ENCODE measurements at places on chromosomes 11 and 22.

DNA sequence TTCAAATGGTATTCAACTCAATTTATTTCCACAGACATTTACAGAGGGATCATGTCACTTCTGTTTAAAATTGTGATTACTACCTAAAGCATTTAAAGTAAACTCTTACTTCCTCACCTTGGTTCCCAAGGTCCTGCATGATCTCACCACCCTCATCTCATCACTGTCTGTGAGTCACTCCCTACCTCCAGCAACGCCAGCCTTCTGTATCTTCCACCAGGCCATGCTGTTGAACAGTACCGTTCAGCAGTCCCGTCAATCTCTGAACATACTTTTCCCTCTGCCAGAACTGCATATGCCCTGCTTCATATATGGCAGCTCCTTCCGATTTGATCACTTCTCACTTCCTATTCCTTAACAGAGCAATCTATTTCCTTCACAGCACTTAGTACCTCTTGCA, 2.0 kb downstream of the FBXO3 start:
- DNase-seq, result no peak

DNA sequence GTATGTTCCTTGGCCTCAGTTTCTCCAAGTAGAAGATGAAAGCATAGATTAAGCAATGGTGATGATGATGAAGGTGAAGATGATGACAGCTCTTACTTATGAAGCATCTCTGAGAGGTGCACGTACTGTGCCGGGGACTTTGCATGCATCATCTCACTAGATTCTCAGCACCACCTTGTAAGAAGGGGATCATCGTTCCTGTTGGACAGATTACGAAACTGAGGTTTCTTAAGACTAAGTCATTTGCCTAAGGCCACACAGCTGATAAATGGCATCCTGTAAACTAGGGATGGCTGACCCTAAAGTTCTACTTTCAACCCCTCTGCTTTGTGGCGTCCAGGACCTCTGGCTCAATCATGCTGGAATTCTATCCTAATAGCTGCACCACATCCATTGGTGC, 8.7 kb downstream of the MS4A15 start:
- no peak for DNase-seq

DNA sequence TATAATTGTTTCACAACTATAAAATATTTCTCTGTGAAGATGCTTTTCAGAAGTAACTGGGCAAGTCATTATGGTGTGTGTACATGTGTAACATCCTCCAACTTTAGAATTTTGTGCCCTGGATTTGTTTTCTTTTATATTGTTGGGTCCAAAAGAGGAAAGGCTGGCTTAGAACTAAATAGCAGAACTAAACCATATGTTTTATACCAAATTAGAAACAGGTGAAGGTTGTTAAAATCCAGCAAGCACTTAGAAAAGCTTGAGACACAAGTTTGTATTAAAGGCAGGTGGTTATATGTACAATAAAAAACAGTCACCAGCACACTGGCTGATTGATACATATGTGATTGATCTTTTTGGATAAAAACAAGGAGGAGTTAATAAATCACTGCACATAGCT, 158.5 kb downstream of the WNT11 start:
- no peak for DNase-seq

GRCh38 chr11:67369801-67370284, 3.6 kb downstream of the CLCF1 start:
- no peak for DNase-seq

DNA sequence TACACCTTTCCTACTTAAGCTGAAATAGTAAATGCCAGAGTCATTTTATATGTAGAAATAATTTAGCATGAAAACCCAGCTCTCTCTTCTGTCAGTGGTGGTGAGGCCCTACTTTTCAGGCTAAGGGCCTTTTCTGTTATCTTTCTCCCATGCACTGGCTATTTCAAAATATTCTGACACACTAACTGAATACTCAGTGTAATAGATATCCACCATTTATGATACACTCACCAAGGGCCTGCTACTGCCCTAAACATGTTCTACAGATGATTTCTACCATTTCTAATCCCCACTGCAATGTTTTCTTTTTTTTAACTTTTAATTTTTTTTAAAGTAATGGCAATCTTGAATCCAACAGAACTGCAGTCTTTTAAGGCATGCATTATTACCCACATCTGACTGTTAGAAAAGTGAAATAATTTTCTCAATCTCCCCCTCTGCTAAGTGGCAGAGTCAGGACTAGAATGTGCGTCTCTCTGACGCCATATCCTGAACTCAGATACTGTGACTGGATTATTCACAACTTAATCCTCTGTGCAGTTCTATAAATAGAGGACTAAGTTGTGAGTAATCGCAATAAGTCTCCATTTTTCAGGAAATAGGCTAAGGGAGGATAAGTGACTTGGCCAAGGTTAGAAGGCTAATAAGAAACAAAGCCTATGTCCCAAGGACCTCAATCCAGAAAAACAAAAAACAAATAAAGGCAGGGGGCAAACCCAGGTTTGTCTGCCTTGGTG, 44.0 kb downstream of the GRAMD1B start:
- DNase-seq, result no peak

DNA sequence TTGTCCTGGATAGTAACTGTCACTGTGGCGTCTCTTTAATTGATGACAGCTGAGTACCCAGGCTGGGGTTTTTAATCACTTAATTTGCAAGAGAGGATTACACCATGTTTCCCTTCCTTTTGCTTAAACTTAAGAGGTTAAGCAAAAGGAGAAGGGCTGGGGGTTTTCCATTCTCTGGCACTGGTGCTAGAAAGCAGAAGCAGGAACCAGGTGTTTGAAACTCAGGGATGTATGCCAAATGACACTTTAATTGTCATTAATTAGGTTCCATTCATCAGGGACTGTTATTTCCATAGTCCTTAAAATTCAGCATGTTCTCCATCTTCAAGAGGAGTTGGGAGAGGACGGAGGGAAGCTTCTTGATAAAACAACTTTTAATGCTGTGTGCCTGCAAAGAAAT, 746.2 kb downstream of the NELL1 start:
- DNase-seq, result no peak

GRCh38 chr11:112096194-112096593, 9.5 kb downstream of the SDHD start:
- no peak for DNase-seq

DNA sequence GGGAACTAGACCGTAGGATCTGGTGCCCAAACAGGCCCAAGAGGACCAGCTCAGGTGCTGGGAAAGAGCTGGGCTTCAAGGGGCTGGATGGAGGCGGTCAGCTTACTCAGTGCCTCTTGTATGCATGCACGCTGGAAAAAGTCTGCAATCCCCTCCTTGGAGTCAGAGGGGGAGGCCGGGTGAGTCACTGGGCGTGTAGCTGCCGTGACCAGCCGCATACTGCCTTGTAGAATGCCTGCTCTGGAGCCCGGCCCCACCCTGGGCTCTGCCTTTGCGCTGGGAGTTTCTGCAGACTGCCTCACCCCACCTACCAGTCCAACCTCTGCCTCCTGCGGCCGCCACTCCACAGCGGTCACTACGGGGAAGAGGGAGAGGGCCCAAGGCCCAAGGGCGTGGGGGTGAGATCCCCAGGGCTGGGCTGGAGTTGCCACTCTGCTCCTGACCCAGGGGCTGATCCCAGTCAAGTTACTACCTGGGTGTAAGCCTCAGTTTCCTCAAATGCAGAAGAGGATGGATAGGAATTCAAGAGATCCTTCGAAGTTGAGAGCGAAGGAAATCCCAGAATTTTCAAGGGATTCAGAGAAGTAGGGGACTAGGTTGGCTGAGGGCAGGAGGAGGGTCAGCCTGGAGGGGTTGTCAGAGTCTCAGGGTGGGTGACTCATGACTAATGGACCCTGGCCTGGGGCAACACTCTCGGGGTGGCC, 4.2 kb downstream of the MRGPRF start:
- peak; percentile 59 for DNase-seq

DNA sequence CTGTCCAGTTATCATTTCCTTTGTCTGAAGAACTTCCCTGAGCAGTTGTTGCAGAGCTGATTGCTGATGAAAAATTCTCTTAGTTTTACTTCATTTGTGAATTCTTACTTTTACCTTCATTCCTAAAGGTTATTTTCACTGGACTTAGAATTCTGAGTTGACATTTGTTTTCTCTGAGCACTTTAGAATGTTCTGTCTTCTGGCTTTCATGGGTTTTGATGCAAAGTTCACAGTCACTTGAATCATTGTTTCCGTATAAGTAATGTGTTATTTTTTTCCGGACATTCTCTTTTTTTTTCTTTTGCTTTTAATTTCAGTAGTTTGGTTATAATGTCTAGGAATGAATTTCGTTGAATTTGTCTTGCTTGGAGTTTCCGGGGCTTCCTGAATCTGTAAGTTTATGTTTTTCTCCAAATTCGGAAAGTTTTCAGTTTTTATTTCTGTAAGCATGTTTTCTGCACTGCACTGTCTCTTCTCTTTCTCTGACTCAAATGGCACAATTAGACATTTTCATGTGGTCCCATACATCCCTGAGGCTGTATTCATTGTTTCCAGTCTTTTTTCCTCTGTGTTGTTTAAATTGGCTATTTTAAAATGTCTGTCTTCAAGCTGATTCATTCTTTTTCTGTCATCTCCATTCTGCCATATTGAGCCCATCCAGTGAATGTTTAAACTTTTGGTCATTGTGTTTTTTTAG, 68.5 kb upstream of the NARS2 start:
- no peak for DNase-seq

DNA sequence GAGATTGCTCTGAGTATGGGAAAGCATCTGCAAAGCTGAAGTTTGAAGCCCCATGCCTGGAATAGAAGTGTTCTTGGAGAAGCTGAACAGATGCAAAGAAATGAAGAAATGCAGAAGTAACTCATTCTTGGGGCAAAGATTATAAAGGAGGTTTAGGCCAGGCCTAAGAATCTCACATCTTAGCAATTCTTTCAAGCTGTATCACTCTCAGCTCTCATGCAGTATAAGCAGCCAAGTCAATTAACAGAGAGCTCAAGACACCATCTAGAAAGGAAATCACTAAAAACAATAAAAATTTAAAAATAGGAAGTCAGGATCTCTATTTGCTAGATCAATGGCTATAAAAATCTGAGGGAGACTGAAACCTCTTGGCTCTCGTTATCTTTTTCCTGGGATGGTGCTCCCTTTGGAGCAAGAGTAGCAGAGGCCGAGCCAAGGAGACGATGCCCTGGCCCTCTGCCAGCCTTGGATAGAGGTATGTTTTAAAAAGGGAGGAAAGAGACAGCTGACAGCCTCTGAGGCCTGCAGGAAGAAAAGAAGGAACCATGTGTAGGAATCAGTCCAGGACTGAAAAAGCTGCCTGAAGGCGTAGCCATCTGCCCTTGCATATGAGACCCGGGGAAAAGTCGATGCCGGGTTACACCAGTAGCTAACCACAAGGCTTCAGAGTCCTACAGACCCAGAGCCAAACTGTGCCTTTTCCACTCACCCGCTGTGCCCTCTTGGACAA, 229.8 kb downstream of the BLID start:
- DNase-seq, result no peak

DNA sequence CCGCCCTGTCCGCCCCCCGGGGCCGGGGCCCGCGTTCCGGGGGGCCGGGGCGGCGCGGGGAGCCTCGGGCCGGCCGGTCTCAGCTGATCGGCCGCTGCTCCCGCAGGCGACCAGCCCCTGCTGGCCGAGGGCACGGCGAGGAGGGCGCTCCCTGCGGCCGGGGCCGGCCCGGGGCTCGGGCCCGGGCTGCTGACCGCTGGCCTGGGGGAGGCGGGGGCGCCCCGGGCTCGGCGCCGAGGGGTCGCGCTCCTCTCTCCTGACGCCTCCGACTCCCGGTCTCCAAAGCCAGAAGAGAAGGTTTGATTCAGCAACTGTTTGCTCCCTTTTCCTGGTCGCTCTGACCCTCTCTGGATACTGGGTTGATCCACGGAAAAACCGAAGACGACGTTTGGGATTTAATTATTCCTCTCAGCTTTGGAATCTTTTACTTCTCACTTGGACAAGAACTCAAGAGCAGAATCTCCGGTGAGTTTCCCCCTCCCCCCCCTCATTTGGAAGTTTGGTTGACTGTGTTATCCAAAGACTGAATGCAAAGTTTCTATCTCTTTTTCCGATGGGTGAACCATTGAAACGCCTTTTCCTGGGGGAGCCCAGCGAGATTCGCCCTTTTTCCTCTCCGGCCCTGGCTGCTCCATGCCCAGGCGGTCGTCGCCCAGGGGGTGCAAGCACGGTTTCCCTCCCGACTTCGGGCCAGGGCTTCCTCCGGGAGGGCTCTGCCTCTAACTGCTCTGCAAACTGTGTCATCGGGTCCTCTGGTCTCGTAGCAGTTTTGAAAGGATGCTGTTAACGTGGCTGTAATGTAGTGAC, 725 bp downstream of the KDM2A start:
- no peak for DNase-seq

- no peak for DNase-seq
Observed at GRCh38 chr11:134561331-134561720, 149.3 kb upstream of the B3GAT1 start.

DNA sequence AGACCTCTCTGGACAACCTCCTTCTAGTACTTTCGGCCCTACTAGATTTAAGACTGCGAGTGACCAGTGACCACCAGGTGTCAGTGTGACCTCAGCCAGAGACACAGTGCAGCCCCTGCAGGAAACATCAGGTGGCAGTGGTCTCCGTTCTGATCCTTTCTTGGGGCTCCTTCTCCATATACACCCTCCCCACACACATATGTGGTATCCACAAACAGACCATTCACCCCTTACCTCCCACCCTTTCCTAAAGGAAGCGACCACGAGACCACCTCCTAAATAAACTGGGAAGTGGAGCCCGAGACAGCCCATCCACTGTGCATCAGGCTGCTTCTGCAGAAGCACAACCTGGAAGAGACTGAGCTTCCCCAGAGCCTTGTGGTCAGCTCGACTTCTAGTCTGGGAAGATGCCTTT, 38.5 kb upstream of the CYP2D6 start:
- DNase-seq, result no peak

- no peak for DNase-seq
Observed at GRCh38 chr22:49975543-49976389, 15.2 kb downstream of the PIM3 start.

- DNase-seq, result no peak
Observed at GRCh38 chr11:10653946-10654810, 39.4 kb downstream of the IRAG1 start.

All from epithelial cell of proximal tubule (primary cell).